Kidney epithelial cell (primary cell): ENCODE measurements at places on chromosomes 3 and 15.
A peak's percentile ranks its signal among the peaks of the same experiment; 100 is the strongest.

DNA sequence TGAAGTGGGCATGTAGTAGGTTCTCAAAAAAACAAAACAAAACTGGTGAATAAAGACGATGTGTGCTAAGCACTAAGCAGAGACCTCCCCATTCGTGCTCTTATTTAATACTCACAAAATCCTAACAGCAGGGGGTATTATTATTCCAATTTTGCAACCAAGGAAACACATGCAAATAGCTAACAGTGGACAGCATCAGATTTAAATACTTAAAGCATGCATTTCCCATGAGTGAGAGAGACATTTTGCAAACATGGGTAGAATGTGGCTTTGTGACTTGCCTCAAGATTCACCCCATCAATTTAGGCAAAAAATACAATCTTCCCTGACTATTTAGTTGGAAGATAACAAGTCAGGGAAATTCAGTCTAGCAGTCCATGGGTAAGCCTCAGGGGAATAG lies 946.2 kb upstream of the CFAP20DC start:
- no peak for DNase-seq

- no peak for DNase-seq
Measured at GRCh38 chr3:55720614-55721013, 233.5 kb upstream of the WNT5A start.

DNA sequence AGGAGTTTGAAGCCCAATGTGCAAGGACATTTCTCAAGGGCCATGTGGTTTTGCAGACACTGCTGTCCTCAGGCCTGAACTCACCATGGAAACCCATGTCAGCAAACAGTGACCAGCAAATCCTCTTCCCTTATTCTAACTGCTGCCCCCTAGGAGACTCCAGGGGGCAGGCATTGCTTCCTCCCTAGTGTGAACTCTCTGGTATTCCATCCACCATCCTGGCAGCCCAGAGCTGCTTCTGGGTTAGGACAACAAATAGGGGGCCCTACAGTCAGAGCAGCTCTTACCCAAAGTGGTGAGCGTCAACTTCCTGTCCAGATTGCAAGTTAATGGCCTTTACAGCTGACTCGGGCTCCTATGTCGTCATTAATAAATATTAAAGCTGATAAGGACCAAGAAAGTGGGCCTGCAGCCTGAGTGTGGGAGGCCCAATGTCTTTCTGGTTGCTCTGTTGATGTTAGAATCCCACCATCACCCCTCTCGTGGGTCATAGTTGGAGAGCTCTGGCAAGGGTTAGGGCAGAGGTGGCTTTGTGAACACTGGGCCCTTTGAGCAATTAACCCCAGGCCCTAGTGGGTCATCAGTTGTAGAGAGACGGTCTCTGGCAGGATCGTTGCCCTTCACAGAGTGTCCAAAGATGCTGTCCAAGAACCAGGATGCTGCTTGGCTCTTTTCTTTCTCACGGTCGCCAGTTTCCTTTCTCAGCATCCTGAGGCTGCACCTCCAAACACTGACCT lies 41.5 kb downstream of the TGM4 start:
- no peak for DNase-seq

GRCh38 chr3:14451844-14452739 lies 49.7 kb downstream of the SLC6A6 start:
- peak; percentile 90 for DNase-seq
